ENCODE measurements at places on chromosomes 2 and 18. TPM values are rescaled to one million over a fixed set of nuclear protein-coding genes. Genes with fewer than 3 reads are reported as not detected.

GRCh38 chr2:109558076-109558882 lies 55.5 kb downstream of the SEPTIN10 start:
- peak; percentile 66 for DNase-seq

GRCh38 chr2:23028106-23028505 lies 356.9 kb upstream of the KLHL29 start:
- no peak for DNase-seq

DNA sequence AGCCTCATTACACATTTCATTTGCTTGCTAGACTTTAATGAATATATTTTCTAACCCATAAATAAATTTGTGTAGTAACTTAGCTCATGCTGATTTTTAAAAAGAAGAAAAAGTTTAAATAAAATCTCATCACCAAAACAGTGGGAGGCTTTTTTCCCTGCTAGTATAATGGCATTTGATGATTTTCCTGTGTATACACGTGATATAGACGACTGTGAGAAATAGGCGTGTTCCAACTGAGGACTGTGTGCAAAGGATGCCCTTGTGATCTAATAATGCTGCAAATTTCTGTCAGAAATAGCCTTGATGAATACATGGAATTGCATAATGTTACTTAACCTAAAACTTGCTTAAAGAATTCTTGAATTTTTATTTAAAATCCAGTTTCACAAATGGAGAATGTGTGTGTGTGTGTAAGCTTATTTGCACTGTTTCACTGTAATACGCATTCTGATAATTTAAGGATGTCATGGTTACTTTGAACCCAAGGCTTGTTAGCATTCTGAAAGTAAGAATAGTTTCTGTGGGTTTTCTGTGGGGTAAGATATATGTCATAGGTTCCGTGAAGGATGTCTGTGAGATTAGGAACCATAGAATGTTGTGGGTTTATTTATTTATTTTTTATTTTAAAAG lies 178.0 kb downstream of the DLGAP1 start:
- no peak for DNase-seq

DNA sequence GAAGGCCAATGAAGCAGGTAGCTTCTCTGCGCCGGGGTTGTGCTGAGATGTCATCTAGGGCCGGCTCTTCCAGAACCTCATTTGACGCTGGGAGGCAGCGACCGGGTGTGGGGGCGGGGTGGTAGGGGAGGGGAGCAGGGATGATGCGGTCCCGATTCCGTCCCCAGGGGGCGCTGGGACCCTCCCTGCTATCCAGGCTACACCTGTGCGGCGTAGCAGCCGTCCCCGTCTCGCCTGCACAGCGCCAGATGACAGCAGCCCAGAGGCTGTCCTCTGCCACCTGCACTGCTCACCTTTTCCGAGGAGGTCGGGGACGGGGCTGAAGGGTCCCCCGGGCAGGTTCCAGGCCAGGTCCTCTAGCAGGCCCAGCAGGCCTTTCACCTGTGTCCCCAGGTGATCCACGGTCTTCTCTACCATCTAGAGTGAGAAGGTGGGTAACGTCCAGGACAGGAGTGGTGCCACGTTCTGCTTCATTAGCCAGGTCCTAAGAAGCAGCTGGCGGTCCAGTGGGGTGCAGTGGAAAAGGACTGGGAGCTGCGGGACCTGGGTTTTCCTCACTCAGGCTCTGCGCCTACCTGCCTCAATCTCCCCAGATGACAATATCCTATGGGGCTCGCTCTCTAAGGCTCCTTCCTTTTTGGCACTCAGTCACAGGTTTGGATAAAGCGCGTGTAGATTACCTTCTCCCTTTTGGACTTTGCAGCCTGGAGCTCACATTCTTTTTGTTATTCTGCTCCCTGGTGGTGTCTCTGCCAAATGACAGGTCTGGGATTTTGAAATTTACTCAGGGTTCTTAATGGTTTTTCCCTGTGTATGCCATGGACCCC lies 56.0 kb upstream of the RAB6C start:
- DNase-seq, result peak; percentile 51

- no peak for DNase-seq
Observed at GRCh38 chr2:163264341-163264740, 425.8 kb upstream of the KCNH7 start.

DNA sequence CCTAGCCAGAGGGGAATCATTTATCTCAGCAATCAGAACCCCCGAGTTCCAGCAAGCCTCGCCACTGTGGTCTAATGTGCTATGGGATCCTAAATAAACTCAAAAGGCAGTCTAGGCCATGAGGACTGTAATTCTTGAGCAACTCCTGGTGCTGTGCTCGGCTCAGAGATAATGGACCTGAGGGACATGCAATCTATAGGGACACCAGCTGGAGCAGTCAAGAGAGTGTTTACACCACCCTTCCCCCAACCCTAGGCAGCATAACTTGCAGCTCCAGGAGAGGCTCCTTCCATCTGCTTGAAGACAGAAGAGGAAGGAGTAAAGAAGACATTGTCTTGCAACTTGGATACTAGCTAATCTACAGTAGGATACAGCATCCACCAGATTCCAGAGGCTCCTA lies 225.5 kb upstream of the KLHL14 start:
- DNase-seq, result no peak

- no peak for DNase-seq
Observed at GRCh38 chr2:145096582-145096981, 576.7 kb upstream of the ZEB2 start.

DNA sequence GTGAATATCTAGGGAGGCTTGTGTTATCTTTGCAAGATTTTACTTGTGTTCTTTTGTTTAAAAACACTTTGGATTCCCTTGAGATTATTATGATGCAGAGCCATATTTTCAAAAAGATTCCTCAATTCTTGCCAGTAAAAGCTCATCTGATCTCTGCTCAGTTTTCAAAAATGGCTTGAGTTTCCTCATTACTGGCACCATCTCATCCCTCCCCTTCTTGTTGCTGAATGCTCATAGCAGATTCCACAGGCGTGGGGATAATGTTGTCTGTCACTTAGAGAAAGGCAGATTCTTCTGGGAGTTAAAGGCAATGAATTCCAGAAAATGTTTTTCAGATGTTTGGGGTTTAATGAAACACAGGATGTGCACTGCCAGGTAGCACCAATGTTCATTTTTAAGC lies 170.4 kb upstream of the TANK start:
- DNase-seq, result no peak

DNA sequence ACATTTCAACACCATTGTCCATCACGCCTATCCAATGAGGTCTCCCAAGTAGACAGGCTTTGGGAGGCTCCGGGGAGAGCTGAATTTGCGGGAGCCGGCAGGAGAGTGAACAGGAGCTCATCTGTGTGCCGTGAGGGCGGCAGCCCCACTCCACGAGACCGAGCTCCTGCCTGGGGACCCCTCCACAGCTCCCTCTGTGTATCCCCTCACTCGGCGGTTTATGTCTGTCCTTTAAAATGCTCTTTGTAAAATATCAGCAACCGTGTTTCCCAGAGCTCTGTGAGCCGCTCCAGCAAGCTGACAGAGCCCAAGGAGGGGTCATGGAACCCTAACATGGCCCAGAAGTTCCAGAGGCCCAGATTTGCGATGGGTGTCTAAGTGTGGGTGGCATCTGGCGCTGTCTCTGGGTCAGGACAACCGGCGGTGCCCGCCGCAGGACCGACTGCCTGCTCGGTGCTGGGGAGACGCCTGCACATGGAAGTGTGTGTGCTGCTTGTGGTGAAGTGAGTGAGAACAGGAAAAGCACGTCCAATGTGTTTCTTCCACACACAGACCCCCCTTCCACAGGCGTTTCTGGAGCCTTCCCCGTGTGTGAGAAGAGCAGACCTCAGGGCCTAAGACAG lies 34.8 kb downstream of the SLC66A2 start:
- DNase-seq, result no peak

- peak; percentile 97 for DNase-seq
Observed at GRCh38 chr18:8800445-8800844, 95.1 kb downstream of the MTCL1 start.

DNA sequence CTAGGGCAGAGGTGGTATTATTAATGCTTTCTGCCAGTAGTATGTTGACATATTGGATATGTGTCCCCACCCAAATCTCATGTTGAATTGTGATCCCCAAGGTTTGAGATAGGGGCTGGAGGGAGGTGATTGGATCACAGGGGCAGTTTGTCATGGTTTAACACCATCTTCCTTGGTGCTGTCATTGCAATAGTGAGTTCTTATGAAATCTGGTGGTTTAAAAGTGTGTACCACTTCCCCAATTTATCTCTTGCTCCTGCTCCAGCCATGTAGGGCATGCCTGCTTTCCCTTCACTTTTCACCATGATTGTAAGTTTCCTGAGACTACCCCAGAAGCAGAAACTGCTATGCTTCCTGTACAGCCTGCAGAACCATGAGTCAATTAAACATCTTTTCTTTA lies 47.1 kb upstream of the THSD7B start:
- no peak for DNase-seq

DNA sequence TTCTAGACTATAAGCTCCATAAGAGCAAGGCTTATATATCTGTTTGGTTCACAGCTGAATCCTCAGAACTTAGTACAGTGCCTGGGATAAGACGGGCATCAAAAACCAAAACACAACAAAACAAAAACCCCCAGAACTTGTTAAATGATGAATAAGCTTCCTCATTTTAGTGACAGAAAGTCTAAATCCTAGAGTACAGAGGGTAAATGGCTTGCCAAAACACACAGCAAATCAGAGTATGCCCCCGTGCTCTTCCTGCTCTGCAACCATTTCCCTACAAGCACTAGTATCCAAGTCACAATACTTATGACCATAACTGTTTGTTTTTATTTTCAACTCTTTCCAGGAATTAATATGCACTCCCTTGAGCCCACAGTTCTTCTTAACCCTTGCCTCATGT lies 10.1 kb downstream of the ZNF521 start:
- no peak for DNase-seq

- DNase-seq, result no peak
Observed at GRCh38 chr2:96596596-96596995, 41.5 kb downstream of the KANSL3 start.

DNA sequence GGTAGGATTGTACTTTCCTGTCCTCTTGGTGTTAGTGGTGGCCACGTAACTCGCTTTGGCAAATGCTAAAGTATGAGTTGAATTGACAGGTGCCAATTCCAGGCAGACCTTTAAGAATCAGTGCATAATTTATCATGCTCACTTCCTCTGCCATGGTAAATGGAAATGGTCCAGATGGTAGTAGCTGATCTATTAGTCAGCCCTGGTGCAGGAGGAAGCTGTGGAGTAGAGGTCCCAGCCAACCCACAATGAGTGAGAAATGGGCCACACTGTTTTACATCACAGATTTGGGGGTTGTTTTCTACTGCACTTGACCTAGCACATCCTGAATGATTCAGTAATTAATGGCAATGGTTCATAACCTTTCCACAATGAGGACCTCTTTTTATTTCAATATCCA lies 104.4 kb downstream of the RGPD3 start:
- DNase-seq, result no peak

DNA sequence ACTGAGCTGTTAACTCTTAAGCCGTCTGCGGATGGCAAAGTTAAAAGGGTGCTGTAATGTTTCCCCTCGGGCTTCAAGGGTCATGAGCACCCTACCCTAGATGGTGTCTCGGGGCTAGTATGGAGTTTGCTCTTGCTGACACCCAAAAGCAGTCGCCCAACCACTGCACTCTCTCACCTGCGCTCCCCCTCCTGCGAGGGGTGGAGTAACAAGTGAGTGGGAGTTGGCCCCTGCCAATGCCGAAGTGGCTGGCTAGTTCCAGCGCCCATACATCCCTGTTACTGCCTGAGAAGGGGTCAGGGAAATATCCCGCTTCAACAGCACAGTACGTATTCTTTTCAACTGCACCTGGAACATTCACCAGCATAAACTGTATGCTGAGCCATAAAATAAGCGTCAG lies 47.5 kb downstream of the FAM117B start:
- no peak for DNase-seq

DNA sequence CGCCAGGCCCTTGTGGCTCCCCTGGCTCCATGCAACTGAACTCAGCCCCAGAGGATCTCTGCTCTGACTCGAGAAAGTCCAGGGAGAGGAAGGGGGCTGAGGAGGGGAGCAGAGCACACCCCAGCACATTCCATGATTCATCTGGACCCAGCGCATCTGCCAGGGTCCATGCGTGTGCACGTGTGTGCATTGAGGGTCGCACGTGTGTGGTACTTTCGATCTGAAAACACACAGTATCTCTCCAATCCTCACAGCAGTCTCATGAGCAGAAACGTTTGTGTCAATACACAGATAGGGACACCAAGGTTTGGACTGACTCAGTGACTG lies 146.4 kb upstream of the ID2 start:
- DNase-seq, result no peak

DNA sequence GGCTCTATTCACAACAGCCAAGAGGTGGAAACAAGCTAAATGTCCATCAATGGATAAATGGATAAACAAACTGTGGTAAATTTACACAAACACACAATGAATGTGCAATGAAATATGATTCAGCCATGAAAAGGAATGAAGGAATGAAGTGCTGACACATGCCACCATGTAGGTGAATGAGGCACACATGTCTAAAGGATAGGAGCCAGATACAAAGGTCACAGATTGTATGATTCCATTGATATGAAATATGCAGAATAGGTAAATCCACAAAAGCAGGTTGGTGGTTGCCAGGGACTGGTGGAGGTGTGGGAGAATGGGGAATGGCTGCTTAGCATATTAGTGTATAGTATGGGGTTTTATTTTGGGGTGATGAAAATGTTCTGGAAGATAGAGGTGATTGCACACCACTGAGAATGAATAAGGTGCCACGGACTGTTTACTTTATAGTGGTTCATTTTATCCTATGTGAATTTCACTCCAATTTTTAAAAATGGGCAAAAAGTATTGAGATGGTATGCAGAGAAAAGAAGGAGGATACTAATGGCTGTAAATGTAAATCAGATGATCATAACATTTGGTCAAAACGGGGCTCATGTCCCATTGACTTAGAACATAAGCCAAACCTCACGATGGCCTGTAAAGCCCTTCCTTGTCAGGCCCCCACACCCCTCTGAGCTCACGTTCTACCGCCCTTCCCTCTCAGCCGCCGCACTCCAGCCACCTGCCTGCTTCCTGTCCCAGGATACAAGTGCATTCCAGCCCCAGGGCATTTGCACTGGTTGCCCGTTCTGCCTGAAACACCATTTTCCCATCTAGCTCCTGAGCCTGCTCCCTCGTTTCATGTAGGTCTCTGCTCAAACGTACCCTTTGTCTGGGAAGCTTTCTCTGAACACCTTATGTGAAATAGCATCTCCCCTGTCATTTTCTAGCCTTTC lies 165.5 kb downstream of the DDX1 start:
- DNase-seq, result no peak

GRCh38 chr2:52386433-52387030 lies 1354.6 kb upstream of the NRXN1 start:
- no peak for DNase-seq

DNA sequence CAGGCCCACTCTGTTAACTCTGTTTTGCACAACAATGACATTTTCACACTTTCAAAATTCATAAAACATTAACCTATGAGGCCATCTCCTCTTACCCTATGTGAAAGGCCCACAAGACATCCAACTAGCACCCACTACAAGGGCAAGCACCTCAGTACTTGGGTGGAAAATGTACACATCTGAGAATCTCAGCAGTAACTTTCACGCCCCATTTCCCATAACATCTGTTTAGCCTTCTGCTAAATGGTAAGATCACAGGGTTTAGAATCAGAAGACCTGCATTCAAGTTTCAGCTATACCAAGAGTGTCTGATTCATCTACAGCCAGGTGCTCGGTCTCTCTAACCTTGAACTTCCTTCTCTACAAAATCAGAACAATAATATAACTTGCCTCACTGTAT lies 89.2 kb downstream of the SP100 start:
- DNase-seq, result no peak

GRCh38 chr2:101788565-101788964 lies 91.1 kb downstream of the MAP4K4 start:
- DNase-seq, result peak; percentile 40

LRP2 gene
- under 0.01 TPM for total RNA-seq

TEKT4 gene
- not detected for total RNA-seq

CUL3 gene
- total RNA-seq, result 63.4 TPM

RAMP1 gene
- 16.4 TPM for total RNA-seq

ABCG8 gene
- not detected for total RNA-seq

FAM237A gene
- not detected for total RNA-seq
